ENCODE measurements at places on chromosomes 6 and 20.
A peak's percentile ranks its signal among the peaks of the same experiment; 100 is the strongest.

GRCh38 chr6:33279971-33280511 lies 3.1 kb downstream of the B3GALT4 start:
- no peak for DNase-seq

DNA sequence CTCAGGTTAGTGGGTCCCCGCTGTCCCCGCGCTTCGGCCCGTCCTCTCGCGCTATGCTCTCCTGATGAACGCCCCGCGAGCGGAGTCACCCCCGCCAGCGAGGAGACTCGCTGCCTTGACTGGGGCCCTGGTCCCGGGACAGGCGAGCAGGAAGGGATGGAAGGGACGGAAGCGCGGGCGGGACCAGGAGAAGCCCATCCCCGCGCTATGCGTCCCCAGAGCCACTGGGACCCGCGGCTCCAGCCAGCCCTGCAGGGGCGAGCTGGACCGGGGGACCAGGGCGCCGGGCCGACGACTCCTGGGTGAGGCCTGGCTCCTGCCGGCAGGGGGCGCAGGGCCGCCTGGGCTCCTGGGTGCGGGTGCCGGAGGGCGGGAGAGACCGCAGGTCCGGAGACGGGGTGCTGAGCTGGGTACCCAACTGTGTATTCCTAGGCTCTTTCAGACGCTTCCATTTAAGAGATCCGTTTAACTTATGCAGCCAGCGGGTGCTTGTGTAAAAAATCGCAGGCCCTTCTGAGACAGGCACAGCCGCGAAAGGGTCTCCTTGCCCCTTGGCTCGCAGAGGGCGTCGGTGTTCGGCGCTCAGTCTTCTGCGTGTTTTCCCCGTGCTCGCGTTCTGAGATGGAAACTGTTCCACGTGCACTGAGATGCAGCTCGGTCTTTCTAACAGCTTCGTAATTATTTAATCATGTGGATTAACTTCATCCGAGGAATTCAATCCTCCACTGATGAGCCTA lies 580 bp upstream of the SYCP2 start:
- peak; percentile 89 for DNase-seq

- DNase-seq = peak; percentile 49
Observed at GRCh38 chr20:58389324-58389967, 417 bp downstream of the VAPB start.

DNA sequence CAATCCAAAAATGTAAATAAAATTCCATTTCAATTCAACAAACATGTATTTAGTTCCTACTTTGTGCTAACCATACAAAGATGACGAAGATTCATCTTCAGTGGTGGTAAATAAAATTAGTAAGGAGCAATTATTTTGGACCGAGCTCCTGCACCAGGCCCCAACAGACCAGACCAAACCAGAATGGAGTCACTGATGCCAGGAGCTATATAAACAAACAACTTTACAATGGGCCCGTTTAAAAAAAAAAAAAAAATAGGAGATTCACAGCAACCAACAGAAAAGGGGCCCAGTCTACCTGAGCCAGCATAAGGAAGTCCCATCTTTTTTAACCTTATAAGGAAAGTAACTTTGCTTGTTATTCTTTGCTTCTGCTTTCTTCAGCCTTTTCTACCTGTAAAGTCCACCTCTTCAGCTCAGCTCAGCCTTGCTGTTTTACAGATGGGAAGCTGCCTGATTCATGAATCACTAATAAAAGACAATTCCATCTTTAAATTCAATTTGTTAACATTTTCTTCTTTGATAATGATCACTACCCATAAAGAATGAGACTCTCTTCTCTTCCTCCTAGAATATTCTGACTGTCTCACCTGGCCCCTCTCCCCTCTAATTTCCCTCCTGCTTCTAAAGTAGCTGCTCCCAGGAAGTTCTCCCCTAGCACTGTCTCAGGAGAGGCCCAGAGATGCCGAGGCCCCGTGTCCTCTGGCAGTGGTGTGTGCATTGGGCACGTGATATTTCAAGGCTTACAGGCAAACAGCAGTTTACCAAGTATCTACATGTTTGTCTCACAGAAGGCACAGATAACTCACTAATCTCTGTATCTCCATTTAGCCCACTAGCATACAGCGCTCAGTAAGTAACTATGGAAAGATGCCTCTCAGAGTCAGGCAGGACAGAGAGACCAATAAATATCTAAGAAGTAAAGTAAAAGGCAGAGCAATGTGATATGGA lies 8.4 kb downstream of the MBOAT1 start:
- DNase-seq = no peak

GRCh38 chr6:45704056-45704800 lies 311.4 kb downstream of the CLIC5 start:
- DNase-seq = no peak

- DNase-seq = no peak
Observed at GRCh38 chr20:53806683-53807401, 213.2 kb upstream of the ZNF217 start.

- no peak for DNase-seq
Observed at GRCh38 chr20:61186771-61187472, 65.1 kb upstream of the CDH4 start.

DNA sequence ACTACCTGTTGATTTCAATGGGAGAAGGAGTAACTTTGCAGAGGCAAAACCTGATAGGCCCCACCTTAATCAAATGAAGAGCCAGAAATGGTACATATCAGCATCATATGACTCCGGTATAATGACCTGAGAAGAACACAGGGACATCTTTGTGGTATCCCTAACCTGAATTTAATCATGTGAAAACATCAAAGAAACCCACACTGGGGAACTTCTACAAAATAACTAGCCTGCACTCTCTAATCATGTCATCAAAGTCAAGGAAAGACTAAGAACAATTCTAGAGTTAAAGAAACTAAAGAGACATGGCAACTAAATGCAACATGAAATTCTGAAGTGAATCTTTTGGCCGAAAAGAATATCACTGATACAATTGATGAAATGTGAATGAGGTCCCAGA lies 34.9 kb downstream of the SLC17A4 start:
- no peak for DNase-seq

GRCh38 chr6:37582306-37582705 lies 82.6 kb upstream of the CCDC167 start:
- DNase-seq = no peak

GRCh38 chr6:167968091-167968490 lies 29.4 kb upstream of the KIF25 start:
- DNase-seq = no peak

DNA sequence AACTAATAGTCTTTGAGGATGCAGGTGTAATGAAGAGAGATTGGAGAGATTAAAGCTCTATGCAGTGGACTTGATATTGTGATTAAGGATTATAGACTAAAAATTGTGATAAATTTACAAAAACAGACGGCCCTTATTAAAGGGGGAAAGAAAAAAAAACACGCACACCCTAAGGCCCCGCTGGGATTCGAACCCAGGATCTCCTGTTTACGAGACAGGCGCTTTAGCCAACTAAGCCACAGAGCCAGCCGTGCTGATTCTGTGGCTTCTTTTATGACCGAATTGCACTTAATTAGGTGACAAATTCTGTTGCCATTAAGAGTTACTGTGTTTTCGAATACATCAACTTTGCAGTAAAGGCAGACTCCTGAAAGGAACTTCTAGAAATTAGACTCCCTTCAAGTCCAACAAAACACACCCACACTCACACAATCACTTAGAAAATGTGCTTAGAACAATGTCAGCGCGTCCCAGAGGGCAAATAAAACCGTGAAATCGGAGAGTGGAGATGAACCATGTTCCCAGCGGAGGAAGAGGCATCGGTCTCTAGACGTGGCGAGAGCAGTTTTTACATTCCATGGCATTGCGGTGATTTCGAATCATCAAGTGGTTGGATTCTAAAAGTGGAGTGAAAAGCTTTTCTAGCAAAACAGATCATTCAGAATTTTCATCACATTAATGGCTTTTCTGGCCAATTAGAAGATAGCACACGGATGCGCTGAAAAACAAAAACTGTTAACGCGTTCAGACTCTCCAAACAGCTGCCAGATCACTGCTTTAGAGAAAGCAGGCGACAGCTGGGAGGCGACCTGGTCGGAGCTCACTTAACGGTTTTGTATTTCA lies 122.6 kb downstream of the GPX5 start:
- DNase-seq = peak; percentile 43

DNA sequence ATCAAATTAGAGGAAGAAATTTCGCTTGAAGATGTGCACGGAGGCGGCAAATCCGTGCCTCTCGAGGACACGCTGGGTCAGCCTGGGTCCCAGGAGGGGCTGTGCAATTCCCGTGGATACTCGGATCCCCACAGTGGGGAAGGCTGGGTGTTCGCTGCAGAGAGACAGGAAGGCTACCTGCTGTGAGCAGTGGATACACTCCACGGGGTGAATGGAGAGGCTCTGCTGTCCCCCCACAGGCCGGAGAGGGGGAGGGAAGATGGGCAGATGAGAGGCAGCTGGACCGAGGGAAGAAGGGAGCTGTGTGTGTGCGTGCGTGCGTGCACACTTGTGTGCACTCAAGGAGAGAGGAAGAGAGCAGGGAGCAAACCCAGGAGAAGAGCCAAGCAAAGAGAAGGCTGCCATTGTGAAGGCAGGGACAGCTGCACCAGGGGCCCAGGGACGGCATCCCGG lies 57.3 kb downstream of the SULF2 start:
- DNase-seq = no peak

DNA sequence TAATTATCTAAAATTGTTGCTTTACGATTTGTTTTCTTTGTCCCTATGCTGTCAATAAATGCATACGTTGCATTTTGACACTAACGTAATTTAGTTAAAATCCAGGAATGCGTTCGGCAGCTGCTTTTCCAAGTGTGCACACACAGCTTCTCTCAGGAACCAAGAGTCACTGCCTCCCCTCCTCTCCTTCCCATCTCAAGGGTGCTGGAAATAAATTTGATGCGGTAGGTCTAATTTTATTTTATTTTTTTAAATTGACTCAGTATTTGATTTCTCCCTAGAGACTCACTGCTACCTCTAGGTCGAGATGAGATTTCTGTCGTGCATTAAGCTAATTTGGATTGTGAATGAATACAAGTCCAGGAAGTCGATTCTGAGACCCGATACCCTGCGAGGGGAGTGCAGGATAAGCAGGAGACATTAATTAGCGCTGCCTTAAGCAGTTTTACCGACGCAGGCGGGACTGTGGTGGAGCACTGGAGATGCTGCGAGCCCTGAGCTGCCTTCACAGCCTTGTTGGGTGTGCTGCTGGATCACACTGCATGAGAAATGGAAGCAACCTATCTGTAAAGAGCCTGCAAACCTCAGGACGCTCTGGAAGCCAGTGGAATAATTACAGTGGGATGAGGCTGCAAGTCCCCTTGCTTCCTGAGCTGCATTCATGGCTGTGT lies 381.2 kb downstream of the C6orf118 start:
- DNase-seq = no peak

DNA sequence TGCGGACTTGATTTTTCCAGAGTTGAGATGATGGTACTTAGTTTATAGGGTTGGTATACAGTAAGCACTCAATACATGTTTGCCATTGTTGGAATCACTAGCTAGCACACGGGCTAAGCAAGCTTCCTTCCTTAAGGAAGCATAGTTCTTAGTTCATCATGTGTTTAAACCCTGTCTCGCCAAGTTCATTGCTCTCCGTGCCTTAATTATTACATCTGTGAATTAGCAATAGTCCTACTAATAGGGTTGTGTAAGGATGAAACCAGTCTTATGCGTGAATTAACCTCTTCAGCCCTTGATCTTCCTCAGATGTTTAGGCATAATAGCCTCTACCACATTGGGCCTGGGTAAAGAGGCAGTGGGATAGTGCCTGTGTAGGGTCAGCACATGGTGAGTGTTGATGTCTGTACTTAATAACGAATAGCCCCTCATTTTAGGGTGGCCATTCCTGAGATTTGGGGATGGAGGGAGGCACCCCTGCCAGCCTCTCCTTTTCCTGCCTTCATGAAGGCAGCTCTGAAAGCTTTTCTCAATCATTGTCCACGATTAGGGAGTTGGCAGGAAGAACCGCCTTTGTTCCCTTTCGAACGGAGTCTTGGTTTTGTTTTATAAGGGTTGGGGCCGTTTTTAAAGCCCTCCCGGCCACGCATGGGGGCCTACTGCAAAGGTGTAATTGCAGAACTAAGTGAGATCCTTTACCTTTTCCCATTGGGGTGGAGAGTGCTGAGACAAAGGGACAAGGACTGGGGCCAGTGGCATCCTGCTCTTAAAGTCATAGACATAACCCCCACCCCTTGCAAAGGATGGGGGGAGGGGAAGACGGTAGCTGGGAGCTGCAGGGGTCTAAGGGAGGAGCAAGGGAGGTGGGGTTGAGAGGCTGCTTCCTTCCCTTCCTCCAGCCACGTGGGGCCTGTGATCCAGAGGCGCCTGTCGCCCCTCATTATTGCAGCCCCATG lies 2.1 kb downstream of the DNMT3B start:
- DNase-seq = no peak

- DNase-seq = no peak
Observed at GRCh38 chr6:78947962-78948361, 80.6 kb downstream of the IRAK1BP1 start.

GRCh38 chr6:140183881-140184280 lies 809.4 kb upstream of the CITED2 start:
- no peak for DNase-seq

DNA sequence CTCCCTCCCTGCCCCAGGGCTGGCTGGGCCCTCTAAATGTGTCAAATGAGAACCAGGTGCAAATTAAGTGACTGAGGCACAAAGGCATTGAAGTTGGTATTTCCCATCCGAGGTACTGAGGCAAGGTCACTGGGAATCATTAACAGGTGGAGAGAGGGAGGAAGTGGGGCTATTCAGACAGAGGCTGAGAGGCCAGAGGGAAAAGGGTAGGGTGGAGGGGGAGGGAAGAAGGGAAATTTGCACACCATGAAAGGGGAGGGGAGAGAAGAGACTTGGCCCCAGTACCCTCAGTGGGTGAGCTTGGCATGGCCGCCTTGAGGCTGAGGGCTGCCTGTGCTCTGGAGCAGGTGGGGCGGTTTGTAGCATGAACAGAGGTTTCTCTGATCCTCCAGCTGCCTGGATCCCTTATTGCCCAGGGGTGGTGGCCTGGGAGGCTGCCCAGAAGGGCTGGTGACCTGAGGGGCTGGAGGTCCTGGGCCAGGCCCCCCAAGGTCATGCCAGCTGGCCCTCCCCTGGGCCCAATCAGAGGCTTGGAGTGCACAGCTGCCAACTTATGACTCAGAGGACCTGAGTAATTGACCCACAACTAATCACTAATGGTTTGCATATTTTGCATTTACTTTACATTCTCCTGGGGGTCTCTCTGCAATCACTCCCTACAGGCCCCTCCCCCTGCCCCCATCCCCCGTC lies 40.3 kb upstream of the ZFAND3 start:
- DNase-seq = no peak

- DNase-seq = peak; percentile 73
Observed at GRCh38 chr6:167350731-167351655, 26.1 kb downstream of the TTLL2 start.

GRCh38 chr20:25271486-25272222 lies 23.8 kb downstream of the PYGB start:
- no peak for DNase-seq

GRCh38 chr6:21201187-21201586 lies 392.4 kb upstream of the SOX4 start:
- DNase-seq = no peak

DNA sequence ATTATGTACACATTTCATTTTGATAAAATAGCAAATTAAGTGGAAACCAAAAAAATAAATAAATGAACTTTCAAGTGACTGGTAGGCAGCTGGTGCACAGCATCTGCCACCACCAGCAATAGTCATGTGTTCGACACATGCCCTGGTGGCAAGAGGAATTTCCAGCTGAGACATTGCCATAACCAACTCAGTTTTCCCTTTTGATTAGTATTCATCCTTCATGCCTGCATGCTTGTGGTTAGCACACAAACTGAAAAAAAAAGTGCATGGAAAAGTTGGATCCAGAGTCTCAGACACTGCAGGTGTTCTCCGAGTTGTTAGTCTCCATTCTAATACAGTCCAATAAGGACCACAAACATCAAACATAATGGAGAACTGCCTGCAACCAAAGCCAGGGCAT lies 156.0 kb upstream of the SOX4 start:
- no peak for DNase-seq

GRCh38 chr6:84860509-84860908 lies 96.1 kb upstream of the TBX18 start:
- no peak for DNase-seq

Measured in GM13976 (cell line).